Central memory CD4-positive, alpha-beta T cell (primary cell): ENCODE measurements at places on chromosomes 12 and 14.

GRCh38 chr12:100337727-100338126, 19.1 kb upstream of the SLC17A8 start:
- no peak for DNase-seq

- peak; percentile 37 for DNase-seq
These were observed 43.4 kb downstream of the RNF34 start for GRCh38 chr12:121443193-121443870.

DNA sequence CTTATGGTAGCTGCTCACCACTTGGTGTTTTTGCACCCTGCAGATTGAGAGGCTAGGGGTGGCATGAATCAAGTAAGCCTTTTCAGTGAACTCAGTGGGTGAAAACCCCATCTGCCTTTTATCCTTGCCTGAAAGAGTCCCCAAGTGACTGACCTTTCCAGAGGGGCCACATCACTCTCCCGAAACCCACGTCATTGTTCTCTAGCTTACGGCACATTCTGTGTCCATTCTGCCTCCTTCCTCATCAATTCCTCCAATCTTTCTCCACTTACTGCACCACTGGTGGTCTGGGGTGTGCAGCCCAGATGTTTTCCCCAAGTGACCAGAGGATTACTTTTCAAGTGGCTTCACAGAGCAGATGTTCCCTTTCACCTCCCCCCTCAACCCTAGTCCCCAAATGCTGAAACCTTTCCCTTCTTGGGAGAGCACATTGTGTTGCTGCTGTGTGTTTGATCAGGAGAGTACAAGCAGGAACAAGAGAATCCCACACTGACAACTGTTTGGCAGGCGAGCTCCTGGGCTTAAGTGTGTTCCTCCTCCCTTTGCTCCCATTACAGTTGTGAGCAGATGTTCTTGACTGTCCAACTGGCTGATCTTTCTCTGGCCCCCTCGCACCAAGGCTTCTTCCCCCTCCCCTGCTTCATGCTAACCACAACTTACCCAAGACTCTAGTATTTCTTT, 138.0 kb upstream of the IGF1 start:
- no peak for DNase-seq

DNA sequence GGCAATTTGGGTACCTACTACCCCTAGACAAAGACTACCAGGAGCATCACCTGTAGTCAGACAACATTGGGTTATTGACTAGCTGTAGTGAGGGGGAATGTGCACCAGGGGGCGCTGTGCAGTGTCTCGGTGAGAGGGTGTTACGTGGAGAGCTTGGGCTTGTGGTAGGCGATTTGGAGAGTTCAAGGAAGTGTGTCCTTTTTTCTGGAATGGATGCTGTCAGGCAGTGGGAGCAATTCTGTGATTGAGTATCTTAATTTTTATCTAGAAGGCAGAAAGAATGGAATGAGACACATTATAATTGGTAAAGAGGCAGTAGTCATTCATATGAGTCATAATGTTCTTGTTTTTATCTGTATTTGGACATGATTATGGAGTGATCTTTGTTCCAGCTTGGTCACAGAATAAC, 187.7 kb downstream of the GALC start:
- DNase-seq: peak; percentile 2

DNA sequence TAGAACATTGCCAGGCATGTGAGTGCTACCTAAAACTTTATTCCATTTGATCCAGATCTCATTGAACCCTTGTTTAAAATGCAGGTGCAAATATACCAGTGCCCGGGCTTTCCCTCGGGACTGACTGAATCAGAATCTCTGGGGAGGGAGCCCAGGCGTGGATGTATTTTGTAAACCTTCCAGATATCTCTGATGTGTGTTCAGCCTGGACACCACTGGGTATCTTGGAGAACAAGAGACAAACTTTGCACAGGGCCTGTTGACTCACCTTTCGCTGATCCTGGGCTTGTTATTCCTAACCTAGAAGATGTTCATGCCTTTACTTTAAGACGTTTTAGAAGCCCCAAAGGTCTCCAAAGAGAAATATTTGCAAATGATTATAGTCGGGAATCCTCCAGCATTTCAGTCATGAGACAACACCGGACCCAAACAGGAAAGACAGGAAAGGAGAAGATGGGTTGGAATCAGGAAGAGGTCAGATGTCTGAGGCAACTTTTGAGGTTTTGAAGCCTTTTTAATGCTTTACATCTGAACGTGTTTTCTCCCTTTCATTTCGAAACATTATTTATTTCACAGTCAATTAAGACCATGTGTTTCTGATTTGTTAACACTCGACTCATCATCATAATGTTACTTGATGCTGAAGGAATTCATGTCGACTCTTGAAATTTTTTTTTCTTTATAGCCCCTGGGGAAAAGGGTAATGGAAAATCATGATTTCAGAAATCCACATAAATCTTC, 118.6 kb downstream of the PLXNC1 start:
- DNase-seq: no peak

GRCh38 chr12:4088451-4088850, 185.1 kb upstream of the CCND2 start:
- DNase-seq: no peak

- no peak for DNase-seq
These were observed 274.0 kb downstream of the DPF3 start for GRCh38 chr14:72619881-72620280.
